Activated CD4-positive, alpha-beta memory T cell treated with anti-CD3 and anti-CD28 coated beads for 36 hours (primary cell): ENCODE measurements at places on chromosomes 1 and 21.

DNA sequence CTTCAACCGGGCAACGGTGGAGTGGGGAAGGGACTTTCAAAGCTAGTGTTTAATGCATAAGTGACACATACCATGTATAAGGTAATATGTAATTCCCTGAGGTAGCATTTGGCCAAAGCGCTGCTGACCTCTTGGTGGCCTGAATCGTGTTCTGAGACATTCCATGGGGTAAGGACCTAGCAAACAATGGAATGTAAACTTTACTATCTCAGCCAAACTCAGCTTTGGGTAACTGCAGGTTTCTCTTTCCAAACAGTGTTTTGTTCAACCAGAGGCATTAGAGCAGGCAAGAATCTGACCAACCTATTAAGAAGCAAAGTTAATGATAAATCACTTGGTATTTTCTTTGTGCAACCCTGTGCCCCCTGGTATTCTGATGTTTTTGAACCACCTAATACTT lies 22.0 kb downstream of the TGFB2 start:
- DNase-seq, result no peak

DNA sequence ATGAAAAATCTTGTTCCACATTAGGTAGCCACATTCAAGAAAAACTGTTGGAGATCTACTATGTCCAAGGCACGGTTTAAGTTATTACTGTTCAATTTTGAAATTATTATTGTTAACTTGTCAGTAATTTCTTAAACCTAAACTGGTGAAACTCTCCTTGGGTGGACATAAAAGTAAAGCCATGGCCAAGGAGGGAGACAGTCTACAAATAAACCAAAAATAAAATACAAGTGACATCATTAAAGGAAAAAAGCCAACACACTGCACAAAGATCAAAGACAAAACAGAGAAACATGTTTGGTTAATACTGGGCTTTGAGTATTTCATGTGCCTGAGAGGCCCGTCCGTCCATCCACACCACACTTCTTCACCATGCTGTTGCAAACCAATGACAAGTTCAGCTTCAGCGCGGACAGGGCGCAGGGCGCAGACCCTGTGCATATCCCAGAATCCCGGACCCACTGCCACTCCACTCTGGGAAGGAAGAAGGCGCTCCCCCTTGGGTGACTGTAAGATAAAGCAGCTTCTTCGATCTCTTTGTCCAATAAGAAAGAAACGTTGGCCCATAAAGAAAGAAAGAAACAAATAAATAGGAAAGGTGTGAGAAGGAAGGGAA lies 918 bp upstream of the RASAL2 start:
- DNase-seq, result no peak

GRCh38 chr1:88740784-88741183 lies 56.7 kb downstream of the PKN2 start:
- no peak for DNase-seq

GRCh38 chr1:193625255-193625654 lies 438.8 kb upstream of the B3GALT2 start:
- DNase-seq, result no peak

DNA sequence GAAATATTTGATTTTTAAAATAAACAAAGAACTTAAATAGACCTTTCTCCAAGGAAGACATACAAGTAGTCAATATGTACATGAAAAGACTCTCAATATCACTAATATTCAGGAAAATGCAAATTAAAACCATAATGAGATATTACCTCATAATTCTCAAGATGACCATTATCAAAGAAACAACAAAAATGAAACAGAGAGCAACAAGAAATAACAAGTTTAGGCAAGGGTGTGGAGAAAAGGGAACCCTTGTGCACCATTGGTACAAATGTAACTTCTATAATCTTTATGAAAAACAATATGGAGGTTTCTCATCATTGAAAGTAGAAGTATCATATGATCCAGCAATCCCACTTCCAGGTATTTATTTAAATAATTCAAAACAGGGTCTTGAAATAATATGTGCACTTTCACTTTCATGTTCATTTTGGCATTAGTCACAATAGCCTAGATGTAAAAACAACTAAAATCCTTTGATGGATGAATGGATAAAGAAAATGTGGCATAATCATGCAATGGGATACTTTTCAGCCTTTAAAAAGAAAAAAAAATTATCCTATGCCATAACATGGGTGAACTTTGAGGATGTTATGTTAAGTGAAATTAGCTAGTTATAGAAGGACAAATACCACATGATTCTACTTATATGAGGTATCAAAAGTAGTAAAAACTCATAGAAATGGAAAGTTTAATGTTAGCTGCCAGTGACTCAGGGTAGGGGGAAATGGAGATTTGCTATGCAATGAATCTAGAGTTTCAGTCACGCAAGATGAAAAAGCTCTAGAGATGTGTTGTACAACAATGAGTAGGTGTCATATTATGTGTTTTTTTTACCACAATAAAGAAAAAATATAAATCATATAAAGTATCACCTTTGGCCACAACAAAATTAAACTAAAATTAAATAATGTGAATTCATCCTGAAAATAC lies 114.5 kb upstream of the LYPLAL1 start:
- DNase-seq, result no peak
